ENCODE measurements at places on chromosomes 7 and 10.

DNA sequence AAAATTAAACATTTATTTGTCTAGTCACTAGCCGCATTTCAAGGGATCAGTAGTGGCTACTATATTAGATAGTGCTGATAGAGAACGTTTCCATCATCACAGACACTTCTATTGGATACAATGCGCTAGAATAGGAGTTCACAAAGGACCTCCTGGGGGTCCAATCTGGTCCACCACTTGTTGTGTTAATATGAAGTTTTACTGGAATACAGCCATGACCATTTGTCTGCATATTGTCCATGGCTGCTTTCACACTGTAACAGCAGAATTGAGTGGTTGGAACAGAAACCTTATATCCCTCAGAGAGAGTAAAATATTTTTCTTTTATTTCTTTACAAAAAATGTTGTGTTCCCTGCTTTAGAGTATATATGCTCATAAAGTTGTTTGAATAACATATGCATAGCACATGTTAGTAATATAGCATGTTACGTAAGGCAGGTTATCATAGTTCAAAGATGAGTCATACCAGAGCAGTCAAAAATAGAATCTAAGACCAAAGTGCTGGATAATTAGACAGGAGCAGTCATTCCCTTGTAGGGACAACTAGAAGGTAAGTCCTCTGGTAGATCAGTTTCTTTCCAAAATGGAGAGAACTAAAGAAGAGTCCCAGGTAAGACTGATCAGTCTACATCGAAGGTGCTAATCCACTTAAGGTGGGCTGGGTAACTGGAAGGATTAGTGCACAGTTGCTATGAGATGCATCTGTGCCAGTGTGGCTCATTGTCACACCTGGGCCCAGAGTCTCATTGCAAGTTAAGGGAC, 14.9 kb downstream of the BZW2 start:
- no peak for DNase-seq

- DNase-seq: no peak
Measured at GRCh38 chr7:104299323-104299722, 29.1 kb upstream of the LHFPL3 start.

DNA sequence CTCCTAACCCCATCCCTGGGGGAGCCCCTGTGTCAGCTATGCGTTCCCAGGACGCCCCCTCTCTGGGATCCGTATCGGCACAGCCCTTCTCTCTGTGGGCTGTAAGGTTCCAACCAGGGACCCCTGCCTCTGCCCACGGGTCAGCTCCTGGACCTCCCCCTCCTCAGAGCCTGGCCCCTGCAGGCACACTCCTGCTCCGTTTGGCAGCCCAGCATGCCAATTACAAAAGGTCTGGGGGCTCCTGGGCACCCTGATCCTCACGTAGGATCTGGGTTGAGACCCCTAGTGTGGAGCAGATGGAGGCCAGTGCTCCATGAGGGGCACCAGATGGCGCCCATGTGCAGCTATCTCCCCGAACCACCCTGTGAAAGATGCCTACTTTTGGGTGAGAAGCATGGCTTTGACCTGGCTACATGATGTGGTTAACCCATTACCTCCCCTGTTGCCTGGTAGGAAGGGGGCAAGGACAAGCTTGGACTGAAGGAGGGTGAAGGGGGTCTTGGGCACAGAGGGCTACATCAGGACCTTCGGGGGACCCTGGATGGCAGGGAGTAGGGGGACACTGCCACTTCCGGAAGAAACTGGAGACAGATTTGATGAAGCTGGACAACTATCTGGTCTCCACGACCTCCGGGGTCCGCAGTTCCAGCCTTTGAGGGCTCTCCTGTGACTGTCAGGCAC, 9.0 kb downstream of the TACR2 start:
- DNase-seq: no peak

- no peak for DNase-seq
Measured at GRCh38 chr7:95322854-95323253, 1.5 kb downstream of the PON1 start.

- no peak for DNase-seq
Measured at GRCh38 chr10:62652564-62652963, 152.0 kb upstream of the ADO start.

- no peak for DNase-seq
Measured at GRCh38 chr10:78341953-78342614, 308.4 kb downstream of the RPS24 start.

GRCh38 chr7:39217783-39218182, 240.1 kb downstream of the POU6F2 start:
- DNase-seq: no peak

Data from ascending aorta (tissue), 2 donors.